ENCODE measurements at places on chromosomes 16 and 17. TPM values are rescaled to one million over a fixed set of nuclear protein-coding genes. Genes with fewer than 3 reads are reported as not detected.

DNA sequence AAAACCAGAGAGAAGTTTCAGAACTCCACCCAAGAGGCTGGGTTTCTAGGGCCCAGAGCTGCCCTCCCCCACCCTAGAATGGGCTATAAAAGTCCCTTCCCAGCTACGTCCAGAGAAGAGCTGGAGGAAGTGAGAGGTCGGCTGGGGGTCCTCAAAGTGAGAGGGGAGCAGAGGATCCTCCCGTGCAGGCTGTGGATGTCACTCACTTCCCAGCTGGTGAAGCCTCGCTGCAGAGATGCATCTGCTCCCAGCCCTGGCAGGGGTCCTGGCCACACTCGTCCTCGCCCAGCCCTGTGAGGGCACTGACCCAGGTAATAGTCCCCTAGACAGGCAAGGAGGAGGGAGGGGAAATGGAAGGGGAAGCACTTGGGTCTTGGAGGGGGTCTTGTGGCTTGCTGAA, at the start of gene EPX:
TSS of gene EPX (plus strand) at position 115 of the 400 bp plus-strand sequence. CDS start at position 236, 121 bp downstream.
- DNase-seq: no peak

Gene ORMDL3
- polyA plus RNA-seq: 14.1 TPM

DNA sequence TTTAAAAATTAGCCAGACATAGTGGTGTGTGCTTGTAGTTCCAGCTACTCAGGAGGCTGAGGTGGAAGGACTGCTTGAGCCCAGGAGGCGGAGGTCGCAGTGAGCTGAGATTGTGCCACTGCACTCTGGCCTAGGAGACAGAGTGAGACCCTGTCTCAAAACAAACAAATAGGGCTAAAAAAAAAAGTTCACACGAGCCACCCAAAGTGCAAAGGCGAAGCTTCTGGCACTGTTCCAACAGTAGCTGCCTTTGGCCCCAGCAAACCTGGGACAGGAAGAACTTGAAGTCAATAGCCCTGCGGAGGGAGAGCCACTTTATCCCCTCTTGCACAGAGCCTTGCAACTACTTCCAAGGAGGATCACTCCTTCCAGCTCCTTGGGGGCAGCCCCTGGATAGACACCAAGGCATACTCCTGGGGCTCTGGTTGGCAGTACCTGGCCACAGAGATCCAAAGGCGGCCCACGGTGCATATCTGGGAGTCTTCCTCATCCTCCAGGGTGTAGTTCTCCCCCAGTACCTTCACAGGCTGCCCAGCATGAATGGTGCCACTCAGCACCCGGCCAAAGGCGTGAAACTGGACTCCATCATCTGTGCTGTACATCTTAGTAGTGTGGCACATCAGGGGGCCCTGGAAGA, 14.7 kb downstream of the HIGD1B start:
- no peak for DNase-seq

Gene DPEP3
- 0.20 TPM for polyA plus RNA-seq

- no peak for DNase-seq
Observed at GRCh38 chr16:1510941-1511351, 17.8 kb downstream of the TELO2 start.
